HuH-7.5 (cell line): ENCODE measurements at places on chromosomes 12 and 14.

DNA sequence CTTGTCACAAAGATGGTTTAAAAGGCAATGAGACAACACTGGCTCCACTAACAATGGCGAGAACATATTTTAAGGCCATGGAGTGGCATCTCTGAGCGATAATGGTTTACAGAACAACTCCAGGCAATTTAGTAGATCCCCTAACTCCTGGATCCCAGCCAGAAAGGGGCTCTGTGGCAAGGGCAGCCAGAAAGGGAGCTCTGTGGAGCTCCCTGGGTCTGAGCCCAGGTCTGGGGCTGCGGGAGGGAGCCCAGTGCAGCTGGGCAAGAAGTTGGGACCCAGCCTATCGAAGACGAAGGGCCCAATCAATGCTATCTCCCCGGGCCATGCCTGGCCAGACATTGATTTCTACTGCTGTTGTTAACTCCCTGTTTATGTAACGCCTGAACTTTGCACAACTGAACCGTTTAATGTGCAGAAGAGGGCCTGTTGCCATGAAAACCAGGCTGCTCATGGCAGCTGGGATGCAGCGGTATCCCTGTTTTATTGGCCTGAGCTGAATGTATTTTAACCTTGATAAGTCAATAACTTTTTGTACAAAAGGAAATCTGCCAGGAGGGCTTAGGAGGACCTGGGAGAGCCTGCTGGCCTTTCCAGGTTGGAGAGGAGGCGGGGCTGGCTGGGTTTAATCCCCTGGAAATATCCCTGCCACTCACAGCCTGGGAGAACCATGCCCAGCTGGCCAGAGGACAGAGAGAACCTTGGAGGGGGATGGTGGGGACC is 6.7 kb upstream of the FAM222A start:
- DNase-seq, result peak; percentile 73

GRCh38 chr14:93938751-93939303 is 11.7 kb downstream of the FAM181A start:
- no peak for DNase-seq

- DNase-seq, result no peak
Observed at GRCh38 chr14:76924371-76925096, 98.3 kb downstream of the LRRC74A start.

DNA sequence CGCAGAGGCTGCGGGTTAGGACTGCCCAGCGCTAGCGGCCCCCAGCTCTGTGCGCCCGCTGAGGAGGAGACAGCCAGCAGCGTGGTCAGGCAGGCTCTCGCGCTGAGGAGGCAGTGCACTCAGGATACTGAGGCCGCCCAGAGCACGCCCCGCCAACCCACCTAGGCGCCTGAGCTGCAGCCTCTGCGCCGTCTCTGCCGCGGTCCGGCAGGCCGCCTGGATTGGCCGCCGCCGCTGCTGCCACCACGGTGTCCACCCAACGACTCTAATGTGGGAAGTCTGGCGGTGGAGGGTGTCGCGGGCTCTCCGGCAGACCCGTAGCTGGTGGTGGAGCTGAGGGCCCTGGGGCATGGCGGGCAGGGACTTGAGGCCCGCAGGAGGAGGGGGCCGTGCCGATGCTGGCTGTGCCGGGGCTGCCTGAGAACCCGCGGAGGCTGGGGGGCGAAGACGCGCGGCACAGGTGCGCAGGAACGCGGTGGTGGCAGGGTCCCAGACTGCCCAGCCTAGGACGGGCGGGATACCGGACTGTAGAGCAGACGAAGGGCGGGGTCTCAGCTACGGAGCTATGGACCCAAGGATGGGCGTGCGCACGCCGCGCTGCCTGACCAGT is 69.9 kb downstream of the ASCL4 start:
- DNase-seq, result no peak

DNA sequence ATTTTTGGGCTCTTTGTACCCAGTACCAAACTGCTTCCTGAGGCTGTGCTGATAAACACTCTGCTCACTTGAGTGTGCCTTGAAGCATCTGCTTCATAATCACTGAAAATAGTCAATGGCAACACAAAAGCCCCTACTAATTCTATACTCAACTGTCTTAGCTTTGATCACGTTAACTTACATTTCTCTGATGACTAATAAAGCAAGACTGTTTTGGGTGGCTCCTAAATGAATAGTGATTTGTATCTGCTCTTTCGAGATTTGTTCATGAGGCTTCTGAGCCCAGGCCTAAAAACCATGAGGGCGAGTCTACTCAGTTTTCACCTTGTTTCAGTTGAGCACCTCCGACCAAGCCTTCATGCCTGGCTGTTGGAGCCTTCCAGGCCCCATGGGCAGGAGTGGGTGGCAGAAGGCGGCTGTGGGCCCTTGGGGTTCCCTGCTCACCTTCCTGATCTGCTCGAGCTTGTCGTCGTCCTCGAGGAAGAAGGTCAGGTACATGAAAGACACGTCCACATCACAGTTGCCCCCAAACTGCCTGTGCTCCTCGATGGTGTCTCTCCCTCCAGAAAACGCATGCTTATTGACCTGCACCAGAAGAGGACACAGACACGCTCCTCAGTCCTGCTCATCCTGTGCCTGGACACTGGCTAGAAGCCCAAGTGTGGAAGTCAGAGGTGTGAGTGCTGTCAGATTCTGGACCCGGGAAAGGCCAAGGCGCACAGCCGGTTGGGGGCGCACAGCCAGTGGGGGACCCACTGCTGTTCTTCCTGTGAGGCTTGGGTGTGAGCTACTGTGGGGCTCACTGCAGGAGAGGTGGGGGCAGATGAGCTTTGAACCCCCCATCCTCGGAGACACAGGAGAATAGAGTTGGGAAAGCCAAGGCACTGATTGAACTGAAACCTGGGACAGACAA is 13.7 kb downstream of the SLC25A47 start:
- DNase-seq, result no peak

DNA sequence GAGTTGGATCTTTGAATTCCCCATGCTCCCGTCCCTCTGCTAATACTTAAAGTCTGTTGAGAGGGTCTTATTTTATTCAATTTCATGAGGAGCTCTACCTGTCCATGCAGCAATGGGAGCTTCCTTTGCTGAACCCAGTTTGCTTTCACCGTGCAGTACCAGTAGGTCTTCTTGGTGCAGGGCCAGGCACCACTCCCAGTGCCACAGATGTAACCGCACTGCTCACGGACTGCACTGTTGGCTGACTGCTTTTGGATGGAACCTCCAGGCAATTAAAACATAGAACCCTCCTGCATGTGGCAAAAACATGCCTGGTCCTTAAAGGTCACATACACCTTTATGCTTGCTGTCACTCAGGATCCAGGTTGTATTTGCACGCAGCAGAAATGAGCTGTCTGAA is 9.3 kb upstream of the CABP1 start:
- DNase-seq, result no peak

GRCh38 chr12:20805921-20806320 is 4.6 kb upstream of the SLCO1B3 start:
- DNase-seq, result no peak

DNA sequence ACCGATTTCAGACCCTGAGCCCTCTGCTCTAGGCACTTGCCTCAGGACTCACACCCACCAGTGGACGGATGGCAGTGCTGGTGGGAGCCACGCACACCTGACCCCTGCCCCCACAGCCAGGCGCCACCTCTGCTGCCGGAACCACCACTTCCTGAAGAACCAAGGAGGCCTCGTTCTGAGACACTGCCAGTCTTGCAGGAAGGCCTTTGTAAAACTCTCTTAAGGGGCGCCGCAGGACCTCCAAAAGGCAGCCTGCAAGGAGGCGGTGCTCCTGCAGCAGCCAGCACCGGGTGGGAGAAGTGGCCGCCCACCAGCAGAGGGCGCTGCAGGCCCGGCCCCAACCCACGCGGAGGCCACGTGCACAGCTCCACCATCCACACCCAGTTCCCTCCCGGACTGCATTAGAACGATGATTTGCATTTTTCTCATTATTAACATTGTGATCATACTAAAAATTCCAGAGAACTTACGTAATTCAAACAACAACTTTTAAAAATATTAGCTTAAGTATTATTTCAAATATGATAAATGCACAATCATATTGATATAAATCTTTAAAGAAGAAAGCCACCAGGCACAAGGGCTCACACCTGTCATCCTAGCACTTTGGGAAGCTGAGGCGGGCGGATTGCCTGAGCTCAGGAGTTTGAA is 12.8 kb downstream of the STX2 start:
- peak; percentile 58 for DNase-seq

DNA sequence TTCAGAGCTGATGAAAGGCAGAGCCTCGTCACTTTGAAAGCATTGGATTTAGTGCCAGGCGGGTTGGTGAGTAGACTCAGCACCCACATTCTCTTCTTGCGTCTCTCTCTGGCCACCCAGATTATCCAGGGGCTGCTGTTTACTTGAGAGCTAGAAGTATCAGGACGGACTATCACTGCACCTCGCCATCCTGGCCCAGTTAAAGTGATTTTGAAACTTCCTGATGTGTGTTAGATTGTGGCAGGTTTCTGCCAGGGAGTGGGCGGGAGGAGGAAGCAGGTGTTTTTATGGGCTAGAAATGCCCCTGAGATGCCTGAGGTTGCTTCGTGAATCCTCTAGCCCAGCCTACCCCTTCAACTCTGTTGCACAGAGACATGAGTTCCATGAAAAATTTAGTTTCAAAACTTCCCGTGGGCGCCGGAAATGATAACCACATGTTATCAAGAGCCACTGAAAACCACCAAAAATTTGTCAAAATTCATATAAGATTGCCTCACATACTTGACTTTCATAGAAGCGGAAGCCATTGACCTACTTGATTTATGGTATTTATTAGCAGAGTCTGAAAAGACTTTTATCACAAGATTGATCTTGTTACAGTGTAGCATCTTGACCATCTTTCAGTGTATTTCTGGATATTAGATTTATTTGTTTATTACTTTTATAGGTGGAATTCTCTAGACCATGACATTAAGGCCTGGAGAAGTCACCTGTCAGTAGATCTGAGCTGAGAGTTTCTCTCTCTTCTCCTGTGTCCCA is 466.0 kb downstream of the RAD51B start:
- DNase-seq, result no peak

GRCh38 chr14:76812093-76812421 is 625 bp downstream of the ANGEL1 start:
- DNase-seq, result no peak

- no peak for DNase-seq
Observed at GRCh38 chr12:89985935-89986334, 277.3 kb upstream of the ATP2B1 start.

DNA sequence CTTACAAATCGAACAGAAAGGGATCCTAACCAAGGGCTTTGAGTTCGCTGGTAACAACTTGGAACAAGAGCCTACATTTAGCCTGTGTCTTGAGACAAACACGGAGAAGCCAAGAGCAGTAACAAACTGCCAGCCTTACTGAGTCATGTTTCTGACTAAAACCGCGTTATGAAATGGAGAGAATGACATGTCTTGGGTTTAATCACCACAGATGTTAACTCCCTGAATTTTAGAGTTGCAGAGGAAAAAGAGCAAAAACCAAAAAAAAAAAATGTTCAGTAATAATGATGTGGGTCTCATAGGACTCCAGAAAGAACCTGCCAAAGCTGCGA is 1.0 kb downstream of the BLTP3B start:
- DNase-seq, result no peak

DNA sequence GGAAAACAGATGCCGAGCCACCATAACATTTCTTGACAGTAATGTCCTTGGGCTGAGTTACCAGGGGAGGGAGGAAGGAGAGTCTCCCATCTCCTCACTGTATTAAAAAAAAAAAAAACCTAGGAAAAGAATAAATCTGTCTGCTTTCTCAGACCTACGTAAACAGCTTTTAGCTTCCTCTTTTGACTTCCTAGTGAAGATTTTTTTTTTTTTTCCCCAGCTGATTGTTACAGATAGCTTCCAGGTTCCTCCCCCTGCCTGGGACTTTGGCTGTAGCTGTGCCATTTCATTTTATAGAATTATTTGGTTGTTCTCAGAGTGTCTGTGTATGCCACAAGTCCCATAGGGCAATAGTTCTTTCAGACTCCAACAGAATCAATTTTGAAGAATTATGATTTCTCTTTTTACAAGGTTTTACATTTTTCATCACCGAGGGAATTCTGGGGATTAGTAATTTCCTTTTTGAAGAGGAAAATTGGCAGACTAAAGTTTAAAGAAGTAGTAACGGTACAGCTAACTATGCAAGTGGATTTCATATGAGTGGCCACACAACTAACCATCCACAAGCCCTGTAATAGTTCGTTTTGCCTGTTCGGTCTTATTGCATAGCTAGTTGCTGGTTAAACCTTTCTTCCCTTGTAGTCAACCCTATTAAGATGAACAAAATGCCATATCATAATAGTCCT is 23.1 kb upstream of the GNS start:
- no peak for DNase-seq
